ENCODE measurements at places on chromosomes 11 and 22.

DNA sequence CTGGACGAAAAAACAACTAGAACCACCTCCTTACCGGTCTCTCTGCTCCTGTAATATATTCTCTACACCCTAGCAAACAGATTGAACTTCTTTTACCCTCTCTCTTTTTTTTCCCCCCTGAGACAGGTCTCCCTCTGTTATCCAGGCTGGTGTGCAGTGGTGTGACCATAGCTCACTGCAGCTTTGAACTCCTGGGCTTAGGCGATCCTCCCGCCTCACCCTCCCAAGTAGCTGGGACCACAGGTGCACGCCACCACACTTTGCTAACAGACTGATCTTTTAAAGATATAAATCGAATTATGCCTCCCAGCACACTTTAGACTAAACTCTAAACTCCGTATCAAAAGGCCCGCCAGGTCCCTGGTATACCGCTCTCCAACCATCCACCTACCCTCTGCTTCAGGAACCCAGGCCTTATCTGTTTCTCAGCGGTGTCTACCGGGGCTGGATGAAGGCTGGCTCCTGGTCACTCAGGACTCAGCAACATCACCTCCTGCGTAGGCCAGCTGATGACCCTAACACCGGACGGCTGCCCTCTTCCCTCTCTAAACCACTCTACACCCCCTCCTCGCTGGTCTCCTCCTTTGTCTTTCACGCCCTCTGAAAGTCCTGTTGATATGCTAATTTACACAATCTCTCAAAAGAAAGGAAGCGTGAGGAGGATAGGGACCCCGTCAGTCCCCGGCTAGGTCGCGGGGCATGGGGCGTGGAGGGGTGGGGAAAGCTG lies 745 bp downstream of the C22orf39 start:
- no peak for DNase-seq

DNA sequence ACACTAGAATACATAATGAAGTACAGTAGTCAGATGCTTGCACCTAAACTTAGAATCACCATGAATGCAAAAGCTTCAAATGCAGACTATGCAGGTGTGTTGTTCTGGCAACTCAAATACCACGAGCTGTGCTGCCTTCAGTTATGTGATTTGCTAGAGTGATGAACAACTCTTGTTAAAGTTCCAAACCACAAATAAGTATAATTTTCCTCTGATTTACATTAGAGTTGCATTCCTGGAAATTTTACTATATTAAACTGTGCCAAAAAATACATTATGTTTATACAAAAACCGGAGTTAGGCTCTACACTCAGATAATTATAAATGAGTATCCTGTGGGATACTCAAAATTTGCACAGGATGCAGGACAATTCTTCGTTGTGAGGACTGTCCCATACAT lies 3.0 kb downstream of the TMEM218 start:
- DNase-seq, result no peak

- DNase-seq, result no peak
Measured at GRCh38 chr11:64869571-64870175, 8.7 kb downstream of the EHD1 start.

DNA sequence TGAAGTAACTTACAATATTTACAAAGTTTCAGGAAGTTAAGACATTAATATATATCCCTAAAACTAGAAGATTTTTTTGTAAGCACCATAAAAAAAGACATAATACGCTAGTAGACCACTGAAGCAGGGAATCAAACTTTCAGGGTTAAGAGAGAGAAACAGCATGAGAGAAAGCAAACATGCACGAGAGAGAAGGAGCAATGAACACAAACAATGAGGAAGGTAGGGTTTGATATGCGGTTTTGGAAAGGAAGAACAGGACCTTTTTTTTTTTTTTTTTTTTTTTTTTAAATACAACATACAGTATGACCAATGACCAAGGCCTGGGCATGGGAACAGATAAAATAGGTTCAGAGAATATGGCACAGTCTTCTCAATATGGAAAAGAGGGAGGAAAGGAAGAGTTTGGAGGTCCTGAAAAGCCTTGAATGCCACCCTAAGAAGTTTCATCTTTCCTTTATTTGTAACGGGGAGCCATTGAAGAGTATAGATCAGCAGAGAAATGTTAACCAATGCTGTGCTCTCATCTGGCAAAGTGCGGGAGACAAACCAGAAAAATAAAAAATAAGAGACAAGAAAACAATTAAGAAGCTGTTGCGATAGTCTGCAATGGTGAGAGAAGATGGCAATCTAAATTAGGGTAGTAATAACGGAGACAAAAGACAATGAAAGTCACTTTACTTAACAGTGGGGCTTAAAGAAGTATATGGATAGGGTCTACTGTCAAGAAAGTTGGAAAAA lies 101.0 kb downstream of the USP35 start:
- no peak for DNase-seq

GRCh38 chr22:31520051-31520450 lies 23.7 kb downstream of the SFI1 start:
- DNase-seq, result no peak

DNA sequence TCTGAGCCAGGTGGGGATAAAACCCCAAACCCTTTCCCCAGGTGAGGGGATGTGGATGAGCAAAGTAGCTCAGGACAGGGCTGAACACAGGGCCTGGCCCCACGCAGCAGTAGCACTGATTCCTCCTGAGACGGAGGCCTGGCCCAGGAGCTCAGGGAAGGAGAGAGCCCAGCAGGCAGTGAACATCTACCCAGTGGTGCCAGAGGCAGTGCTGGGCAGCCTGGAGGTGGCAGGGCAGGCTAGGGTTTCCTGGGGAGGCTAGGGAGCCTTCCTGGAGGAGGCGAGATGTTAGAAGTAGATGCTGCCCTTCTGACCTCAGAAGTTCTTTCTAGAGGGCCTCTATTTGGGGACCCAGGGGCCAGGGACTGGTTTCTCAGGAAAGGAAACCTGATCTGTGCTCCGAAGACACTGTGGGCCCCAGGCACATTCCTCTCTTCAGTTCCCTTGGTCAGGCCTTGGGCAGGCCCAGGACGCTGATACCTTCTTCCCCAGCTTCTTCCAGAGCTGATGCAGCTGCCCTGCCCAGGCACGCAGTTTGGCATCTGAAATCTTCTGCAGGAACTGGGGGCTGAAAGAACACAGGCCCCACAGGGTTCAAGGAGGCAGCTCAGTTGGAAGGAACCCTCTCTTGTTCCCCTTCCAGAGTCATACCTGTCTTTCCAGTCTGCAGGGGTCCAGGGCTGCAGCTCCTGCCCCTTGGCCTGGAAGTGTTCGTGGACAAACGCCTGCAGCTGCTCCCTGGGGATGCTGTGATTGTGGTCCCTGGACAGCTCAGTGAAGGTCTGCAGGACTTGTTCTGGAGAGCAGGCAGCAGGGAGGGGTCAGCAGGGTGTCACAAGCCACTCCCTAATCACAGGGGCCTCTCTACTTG lies 16.8 kb downstream of the TREH start:
- DNase-seq, result no peak

DNA sequence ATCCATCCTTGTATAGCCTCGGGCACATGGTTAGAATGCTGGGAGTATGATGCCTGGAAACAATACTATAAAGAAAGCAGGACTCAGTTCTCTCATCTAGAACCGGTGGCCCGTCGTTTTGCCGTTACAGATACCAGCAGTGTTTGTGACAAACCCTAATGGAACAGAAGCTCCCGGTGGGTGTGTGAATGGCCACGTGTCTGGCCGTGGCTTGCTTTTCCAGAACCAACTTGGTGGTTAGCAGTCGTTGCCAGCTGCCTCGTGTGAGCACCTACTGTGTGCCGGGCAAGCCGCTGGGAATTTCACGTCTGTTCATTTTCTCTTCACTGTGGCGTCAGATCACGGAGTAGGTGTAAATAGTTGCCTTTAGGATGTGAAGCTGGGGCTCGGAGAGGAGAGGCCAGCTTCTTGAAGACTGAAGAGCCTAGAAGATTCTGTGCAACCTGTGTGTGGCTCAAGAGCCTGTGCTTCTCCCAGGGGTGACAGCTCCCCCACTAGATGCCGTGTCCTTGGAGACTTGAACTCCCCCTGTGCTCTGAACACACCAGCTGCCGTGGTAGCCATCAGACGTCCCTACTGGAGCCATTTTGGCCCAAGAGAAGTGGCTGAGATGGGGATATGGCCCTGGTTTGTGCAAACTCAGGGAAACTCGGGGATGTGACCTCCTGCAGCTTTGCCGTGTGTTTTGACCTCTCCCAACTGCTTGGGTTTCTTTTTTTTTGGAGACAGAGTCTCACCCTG lies 57.5 kb upstream of the PPARA start:
- no peak for DNase-seq

DNA sequence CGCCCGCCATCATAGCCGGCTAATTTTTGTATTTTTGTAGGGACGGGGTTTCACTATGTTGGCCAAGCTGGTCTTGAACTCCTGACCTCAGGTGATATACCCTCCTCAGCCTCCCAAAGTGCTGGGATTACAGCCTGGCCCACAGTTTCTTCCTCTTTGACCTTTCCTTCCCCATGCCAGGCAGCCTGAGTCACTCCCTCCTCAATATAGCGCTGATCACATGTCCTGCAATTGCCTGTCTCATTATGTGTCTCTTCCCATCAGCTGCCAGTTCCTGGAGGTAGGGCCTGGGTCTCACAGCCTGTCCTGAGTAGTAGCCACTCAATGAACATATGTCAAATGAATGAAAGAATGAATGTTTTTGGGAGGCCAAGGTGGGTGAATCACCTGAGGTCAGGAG lies 43.0 kb upstream of the CCDC134 start:
- no peak for DNase-seq

GRCh38 chr11:34859496-34859895 lies 56.7 kb downstream of the APIP start:
- no peak for DNase-seq

DNA sequence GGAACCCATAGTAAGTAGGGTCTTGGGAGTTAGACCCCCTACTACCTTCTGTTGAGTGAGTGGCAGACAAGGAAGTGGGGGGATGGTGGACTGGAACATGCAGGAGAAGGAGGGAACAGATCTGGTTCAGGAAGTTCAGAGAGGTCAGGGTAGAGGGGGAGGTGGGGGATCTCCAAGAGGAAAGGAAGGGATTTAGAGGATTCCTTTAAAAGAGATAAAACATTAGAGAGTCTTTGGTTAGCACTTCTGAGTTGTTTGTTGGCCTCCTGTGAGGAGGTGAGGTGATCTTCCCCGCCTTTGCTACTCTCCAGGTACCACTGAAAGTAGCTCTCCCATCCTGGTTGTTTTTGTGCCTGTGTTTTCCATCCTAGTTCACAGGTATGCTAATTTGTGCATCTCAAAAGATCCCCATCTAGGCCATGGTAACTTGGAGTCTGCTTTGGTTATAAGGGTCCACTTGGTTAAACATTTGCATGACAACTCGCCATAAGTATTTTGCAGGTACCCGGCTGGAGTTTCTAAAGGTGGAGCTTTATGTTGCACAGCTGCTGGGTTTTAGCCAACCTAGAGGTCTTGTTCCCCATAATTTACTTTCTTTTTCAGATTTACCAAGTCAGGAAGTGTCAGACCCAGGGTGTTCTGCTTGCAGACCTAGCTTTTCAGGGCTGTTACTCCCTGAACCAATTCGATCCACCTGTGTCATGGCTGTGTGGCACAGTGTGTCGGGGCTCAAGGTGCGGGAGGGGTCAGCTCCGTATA lies 79.3 kb upstream of the SORL1 start:
- no peak for DNase-seq

- no peak for DNase-seq
Measured at GRCh38 chr22:35452351-35452781, 52.4 kb downstream of the MCM5 start.

DNA sequence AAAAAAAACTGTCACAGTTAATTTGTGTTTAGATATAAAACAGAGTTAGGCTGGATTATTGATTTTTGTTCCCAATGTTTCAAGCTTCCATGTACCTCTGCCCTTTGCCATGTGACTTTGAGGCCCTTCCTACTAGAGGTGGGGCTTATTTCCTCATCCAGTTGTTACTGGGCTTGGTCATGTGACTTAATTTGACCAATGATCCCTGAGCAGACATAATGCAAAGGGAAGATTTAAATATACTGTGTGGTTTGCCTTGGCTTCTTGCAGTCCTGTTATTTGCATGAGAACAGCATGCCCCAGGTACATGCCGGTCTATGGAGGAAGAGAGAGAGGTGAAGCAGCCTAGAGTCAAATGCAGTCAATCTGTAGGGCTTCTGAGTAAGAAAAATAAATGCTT lies 347.0 kb downstream of the MIAT start:
- DNase-seq, result no peak
